ENCODE measurements at places on chromosomes 12 and 14. TPM values are rescaled to one million over a fixed set of nuclear protein-coding genes. Genes with fewer than 3 reads are reported as not detected.

- DNase-seq, result peak; percentile 62
Measured at GRCh38 chr12:124036657-124037109, 63.7 kb downstream of the ZNF664 start.

GRCh38 chr12:130984183-130985058, 30.7 kb downstream of the ADGRD1 start:
- DNase-seq, result no peak

- no peak for DNase-seq
Measured at GRCh38 chr12:2108975-2109671, 56.3 kb downstream of the CACNA1C start.

- DNase-seq, result no peak
Measured at GRCh38 chr12:130577351-130577750, 138.7 kb downstream of the RIMBP2 start.

KCNK13 gene
- total RNA-seq, result not detected

- no peak for DNase-seq
Measured at GRCh38 chr12:105982022-105982421, 156.7 kb downstream of the NUAK1 start.

- no peak for DNase-seq
Measured at GRCh38 chr12:1176191-1176590, 185.2 kb downstream of the ERC1 start.

SMOC1 gene
- 1.5 TPM for total RNA-seq

DNA sequence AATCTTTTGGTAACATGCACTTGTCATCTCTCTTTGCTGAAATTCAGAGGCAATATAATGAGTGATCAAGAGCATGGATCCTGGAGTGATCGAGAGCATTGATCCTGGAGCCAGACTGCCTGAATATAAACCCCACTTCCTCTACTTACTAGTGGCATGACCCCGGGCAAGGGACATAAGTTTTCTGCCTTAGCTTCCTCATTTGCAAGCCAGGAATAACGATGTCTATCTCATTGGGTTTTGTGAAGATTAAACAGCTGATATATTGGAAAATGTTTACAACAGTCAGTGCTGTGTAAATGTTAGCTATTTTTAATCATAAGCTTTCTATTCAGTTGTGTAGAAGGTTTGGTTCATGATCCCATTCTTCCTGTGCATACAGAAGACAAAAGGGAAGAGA, 2.4 kb upstream of the CSRNP2 start:
- DNase-seq, result no peak

GRCh38 chr12:112025808-112026375, 12.7 kb downstream of the ERP29 start:
- no peak for DNase-seq

MYH6 gene
- total RNA-seq, result not detected

GRCh38 chr12:101299346-101299745, 19.4 kb downstream of the UTP20 start:
- DNase-seq, result no peak

CCDC184 gene
- total RNA-seq, result 1.7 TPM

Data from mesothelial cell of epicardium (in vitro differentiated cells).